Activated naive CD4-positive, alpha-beta T cell treated with Interleukin-2 at 50 U/mL for 16 hours (primary cell): ENCODE measurements at places on chromosomes 4 and X.

DNA sequence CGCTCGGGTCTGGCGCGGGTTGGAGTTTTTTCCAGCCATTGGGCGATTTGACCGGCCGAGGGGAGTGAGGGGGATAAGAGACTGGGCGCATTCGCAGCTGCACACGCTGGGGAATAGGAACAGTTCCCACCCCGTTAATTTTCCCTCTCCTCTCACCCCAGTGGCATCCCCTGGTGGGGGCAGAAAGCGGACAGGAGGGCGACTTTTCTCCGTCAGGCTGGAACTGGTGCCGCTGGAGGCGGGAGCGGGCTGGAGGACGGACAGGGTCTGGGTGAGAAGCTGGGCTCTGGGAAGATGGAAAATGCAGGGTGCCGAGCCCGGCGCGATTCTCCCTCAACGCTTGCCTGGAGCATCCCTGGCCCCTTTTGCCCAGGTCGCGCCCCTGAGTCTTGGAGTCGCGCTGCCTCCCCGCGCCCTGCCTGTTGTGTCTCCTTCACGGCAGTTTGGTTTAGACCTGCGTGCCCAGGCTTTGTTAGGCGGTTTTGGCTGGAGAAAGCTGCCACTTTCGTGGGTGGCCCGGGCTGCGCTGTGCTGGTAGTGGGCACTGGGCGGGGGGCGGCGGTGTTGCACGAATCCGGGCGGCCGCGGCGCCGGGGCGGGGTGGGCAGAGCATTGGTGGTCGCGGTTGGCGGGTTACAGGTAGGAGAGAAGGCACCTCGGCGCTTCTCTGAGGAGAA, 2.0 kb downstream of the ADGRL3 start:
- no peak for DNase-seq

- peak; percentile 24 for DNase-seq
These were observed 66.1 kb downstream of the TNIP2 start for GRCh38 chr4:2689825-2690700.

DNA sequence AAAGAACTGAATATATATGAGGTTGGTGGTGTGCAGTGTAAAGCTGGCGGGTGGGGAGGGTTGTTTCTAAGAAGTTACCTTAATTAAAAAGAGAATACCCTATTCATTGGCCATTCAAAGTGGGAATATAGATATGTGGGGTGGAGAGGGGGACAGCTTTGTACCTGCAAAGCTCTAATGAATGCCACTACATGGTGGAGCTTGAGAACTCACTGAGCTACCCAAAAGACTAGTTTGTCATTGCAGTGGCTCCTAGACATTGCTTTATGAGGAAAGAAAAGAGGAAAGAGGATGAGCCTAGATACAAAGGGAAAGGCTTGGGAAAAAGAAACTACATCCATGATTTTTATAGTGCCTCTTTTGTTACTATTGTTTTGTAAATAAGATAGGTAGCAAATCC, 209.9 kb upstream of the SPRY1 start:
- no peak for DNase-seq

DNA sequence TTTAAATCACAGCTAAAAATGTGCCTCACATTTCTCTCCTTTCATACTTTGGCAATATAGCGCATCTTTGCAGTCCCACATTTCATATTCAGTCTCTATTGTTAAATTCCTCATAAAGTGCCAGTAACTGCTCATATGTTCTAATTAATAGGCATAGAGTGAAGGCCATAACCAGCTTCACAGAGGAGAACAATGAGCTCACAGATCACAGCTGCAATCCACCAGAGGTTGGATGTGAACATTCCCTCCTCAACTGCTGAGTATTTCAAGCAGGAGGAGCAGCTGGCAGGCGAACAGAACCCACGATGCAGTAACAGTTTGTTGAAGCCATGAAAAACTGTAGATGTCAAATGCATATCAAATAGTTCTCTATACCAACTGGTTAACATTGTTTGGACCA, 2088.7 kb upstream of the AGA start:
- no peak for DNase-seq

- DNase-seq, result no peak
These were observed 633.4 kb downstream of the CENPC start for GRCh38 chr4:66911880-66912279.

DNA sequence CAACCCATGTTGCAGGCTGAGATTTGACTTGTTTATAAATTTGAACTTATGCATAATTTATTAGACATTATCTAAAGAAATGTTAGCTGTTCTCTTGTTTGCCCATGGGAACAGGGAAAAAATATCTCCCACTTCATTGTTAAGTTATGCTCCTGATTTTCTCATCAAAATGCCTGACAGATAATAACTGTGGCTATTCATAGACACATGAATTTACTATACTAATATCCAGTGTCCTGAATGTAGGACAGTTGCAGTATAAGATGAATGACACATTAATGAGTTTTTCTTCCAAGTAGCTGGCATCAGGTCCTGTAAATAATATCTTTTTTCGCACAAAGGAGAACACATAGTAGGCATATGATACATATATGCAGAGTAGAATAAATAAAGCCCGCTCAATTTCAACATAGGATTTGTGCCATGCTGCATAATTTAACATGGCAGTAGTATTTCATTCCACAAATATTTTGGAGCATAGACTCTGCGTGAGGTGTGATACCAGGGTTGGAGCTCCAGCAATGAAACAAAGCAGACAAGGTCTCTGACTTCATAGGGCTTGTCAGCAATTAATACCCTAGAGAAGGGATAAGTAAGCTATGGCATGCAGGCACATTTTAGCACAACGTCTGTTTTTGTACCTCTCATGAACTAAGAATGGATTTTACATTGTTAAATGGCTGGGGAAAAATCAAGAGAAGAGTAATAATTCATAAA, 40.4 kb upstream of the DDX53 start:
- DNase-seq, result no peak

DNA sequence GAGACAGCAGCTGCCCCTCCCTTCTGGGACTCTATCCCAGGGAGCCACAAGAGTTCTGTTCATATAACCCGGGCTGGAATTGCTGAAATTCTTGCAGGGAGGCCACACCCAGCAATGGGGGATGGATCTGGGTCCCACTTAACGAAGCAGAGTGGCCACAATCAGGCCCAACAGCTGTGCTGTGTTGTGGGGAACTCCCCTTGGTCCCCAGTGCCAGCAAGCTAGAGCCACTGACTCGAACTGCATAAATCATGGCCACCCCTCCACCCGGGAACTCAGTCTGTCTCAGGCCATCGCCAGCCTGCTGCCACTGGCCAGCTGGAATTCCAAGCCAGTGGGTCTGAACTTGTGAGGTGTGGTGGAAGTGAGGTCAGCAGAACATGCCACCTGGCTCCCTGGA, 111.1 kb downstream of the KLF8 start:
- no peak for DNase-seq

DNA sequence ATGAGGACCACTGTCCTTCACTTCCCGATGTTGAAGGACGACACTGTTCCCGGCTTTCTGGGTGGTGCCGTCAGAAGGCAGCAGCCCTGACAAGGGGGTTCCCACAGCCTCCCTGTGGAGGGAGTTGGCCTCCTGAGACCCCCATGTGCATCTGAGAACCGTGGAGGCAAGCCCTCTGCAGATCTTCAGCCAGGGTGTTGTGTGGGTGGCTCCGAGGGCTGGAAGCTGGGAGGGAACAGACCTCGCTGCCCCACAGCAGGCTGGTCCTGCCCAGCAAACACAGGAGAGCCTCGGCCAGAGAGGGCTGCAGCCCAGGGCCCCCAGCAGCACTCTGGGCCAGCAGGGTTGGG, 16.2 kb downstream of the DGKQ start:
- no peak for DNase-seq

- no peak for DNase-seq
These were observed 74.4 kb upstream of the PRKX start for GRCh38 chrX:3787856-3788255.
